ENCODE measurements at places on chromosomes 6 and 20.
A peak's percentile ranks its signal among the peaks of the same experiment; 100 is the strongest.

GRCh38 chr20:7702141-7702540, 238.1 kb downstream of the HAO1 start:
- no peak for DNase-seq

DNA sequence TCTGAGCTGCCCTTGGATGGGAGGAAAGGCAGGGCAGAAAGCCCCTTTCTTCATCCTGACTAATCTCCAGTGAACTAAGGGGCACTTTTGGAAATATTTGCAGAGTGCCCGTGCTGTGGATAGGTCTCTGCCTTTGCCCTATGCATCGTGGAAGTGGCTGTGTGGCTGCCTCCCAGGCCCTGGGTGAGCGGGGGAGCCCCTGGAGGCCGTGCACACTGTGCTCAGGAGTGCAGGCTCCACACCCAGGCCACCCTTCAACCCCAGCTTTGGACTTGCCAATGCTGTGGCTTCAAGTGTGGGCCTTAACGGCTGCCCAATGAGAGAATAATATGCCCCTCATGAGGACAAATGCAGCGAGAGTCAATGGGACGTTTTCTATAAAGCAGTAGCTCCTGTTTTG, 36.7 kb upstream of the ARMC2 start:
- DNase-seq: no peak

DNA sequence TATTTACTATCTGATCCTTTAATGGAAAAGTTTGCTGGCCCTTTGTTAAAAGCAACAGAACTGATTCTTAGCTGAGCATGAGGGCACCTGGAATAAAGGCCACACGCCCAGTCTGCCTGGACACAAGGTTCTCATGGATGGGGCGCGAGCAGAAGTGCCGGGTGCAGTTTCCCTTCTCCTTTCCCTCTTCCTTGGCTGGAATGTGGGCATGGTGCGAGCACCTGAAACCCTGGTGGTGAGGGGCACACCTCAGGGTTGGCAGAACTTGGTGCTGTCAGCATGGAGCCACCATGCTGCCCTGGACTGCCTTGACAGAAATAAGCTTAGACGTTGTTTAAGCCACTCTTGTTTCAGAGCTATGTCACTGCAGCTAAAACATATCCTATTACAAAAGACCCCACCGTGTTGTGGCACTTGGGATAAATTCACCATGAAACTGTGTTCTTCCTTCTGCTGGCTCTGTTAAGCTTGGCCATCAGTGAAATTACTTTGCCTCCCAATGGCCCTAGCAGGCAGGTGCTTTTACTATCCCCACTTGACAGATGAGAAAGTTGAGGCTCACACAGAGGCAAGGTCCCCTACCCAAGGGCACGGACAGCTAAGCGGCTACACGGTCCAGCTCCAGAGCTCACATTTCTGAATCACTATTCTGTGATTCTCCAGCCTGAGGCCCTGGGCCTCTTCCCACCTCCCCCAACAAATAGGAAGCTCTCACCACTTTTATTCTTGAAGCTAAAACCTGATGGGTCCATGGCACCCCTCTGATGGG, 115.9 kb downstream of the PREX1 start:
- DNase-seq: no peak

DNA sequence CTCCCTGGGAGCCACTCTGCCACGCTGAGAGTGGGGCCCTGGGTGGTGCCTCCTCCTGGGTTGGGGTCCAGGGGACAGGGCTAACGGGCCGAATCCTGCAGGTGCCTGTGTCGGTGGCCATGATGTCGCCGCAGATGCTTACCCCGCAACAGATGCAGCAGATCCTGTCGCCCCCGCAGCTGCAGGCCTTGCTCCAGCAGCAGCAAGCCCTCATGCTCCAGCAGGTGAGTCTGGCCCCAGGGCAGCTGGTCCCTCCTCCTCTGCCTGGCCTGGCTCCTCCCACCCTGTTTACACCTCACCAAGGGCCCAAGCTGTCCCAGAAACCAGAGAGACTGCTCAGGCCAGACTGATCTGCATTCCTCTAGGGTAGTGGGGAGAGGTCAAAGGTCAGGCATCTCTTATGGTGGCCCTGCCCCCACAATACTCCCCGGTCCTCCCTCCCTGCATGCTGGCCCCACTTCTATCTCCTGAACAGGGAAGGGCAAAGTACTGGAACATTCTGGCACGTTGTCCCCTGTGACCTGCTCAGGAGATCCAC, 38.6 kb downstream of the FOXP4 start:
- DNase-seq: no peak

DNA sequence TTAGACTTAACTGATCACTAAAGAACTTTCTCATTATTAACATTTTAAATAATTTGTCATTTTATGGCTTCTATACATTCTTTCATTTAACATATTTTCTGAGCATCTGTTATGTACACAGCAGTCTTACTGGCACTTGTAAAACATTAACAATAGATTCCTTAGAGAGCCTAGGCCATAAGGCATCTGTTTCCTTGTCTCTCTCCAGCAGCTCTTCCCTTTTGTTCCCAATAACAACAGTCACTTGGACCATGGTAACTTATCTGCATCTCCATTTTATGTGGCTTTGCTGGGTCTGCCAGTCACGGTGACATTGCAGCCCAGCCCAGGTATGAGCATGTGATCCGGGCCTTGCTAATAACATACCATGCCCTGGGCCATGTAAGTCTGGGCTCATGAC, 11.7 kb upstream of the TASP1 start:
- no peak for DNase-seq

DNA sequence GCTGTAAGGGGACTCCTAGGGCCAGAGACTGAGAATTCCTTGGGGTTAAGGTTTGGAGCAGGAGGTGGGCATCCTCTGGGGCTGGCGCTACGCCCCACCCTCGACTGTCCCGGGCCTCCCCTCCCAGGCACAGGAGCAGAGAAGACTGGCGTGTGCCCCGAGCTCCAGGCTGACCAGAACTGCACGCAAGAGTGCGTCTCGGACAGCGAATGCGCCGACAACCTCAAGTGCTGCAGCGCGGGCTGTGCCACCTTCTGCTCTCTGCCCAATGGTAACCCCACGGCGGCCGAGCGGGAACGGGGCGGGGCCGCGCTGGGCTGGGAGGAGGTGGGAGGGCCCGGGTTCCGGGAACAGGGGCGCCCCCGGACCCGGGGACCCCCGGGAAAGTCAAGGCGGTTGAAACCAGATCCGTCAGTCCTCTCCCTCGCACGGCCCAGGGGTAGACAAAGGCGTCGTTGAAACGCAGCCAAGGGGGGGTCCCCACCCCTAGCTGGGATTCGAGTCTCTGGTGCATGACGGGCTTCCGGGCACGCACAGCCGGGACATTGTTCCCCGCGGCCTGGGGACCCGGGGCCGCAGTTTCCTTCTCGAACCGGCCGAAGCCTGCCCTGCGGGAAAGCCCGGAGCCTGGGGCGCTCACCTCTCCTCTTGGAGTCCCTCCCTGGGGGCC, 844 bp downstream of the WFDC2 start:
- DNase-seq: no peak

DNA sequence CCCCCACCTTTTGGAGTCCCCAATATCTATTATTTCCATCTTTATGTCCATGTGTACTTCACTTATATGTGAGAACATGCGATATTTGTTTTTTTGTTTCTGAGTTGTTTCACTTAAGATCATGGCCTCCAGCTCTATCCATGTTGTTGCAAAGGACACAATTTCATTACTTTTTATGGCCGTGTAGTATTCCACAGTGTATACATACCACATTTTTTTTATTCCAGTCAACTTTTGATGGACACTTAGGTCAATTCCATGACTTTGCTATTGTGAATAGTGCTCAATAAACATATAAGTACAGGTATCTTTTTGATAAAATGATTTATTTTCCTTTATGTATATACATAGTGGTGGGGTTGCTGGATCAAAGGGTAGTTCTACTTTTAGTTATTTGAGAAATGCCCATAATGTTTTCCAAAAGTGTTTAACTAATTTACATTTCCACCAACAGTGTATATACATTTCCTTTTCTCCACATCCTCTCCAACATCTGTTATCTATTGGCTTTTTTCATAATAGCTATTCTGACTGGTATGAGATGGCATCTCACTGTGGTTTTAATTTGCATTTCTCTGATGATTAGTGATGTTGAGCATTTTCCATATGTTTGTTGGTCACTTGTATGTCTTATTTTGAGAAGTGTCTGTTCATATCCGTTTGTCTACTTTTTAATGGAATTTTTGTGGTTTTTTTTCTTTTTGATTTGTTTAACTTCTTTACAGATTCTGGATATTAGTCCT, 34.0 kb upstream of the COL10A1 start:
- no peak for DNase-seq

DNA sequence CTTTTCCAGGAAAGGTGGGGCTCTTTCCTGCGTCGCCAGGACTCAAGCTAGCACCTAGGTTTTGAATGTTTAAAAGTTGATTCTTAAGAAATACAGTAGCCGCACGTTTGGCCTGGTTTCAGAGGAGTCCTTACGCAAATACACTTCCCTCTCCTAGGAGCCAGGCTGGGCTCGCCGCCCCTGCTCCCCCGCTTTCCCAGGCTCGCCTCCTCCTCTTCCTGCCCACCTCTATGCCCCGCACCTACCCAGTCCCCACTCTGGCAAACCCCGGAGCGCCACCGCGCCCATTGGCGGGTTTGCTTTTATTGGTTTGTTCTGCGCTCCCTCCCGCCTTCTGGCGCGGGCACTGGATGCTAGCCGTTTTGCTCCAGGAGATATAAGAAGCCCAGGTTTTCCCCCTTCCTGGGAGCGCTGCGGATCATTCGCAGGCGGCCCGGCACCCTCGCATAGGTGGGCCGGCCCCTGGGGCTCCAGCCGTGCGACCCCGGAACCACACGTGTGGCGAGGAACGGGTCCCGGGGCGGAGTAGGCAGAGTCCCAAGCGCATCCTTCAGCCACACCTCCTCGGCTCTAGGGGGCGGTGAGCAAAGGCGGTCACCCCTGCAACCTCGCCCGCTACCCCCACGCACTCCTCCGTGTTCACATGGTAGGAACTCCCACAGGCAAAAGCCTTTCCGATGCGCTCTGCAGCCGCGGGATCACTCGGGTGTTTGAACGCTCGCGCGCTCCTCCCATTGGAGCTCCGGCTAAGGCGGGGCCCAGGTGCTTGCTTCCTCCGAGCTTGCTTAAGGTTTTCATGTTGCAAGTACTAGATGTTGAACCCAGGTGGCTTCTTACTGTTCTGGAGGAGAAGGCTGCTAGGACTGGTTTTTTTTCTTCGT, 119.0 kb downstream of the RTN4IP1 start:
- DNase-seq: peak; percentile 77

DNA sequence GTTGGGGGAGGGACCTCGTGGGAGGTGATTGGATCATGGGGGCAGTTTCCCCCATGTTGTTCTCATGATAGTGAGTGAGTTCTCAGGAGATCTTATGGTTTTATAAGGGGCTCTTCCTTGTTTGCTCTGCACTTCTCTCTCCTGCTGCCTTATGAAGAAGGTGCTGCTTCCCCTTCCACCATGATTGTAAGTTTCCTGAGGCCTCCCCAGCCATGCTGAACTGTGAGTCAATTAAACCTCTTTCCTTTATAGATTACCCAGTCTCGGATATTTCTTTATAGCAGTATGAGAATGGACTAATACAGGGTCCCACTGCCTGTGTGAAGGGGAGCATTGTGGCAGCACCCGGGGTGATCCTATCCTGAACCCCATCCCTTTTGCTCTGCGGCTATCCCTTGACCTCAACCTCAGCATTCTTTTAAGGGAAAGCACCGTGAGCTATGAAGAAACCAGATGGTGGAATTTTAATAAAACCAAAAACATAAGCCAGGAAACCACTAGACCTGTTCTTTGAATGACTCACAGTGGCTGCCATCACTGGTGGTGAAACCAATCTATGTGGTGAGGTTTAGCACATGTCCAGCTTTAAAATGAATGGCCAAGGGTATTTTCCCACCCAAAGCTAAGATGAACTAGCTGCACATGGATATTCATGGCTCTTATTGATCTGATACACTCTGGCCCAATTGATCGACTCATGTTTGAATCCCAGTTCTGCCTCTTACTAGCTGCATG, 62.2 kb downstream of the ZDHHC14 start:
- no peak for DNase-seq

GRCh38 chr20:35271073-35271882, 6.6 kb downstream of the MMP24OS start:
- DNase-seq: no peak

DNA sequence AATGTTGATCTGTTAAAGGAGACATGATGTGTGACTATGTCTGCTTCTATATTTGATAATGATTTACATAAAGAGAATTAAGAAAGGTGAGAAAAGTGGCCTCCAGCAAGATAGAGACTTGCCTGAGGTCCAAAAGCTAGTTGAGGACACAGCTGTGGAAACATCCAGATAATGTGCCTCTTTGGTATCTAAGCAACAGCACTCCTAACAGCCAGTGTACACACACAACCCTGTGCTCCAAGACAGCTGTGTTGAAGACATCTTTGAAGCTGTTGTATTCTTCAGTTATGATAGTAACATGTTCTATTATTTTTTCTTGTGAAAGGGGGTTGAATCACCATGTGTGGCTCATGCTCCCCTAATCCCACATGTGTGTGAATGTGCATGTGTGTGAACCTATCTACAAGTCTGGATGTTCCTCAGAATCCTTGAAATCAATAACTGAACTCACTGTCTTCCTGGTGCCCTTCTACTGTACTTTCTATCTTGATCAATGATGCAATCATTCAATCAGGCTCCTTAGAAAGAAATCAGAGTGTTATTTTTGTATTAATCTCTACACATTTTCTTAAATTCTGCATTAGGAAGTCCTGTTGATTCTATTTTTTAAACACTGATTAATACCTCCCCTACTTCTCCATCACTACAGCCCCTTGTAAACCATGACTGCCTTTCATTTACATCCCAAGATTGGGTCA, 116.7 kb upstream of the SSTR4 start:
- no peak for DNase-seq

DNA sequence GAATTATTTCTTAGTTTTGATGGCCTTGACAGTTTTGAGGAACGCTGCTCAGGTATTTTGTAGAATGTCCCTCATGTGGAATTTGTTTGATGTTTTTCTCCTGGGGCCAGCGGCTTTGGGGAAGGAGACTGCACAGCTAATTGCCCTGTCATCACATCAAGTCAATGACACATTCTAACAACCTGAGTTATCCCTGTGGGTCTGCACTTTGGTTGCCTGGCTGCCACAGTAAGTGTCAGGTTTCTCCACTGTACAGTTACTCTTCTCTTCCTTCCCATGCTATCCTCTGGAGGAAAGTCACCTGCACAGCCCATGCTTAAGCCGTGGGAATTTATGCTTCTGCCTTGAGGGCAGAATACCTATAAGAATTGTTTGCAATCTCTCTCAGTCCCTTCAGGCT, 1.4 kb upstream of the TREML4 start:
- no peak for DNase-seq

DNA sequence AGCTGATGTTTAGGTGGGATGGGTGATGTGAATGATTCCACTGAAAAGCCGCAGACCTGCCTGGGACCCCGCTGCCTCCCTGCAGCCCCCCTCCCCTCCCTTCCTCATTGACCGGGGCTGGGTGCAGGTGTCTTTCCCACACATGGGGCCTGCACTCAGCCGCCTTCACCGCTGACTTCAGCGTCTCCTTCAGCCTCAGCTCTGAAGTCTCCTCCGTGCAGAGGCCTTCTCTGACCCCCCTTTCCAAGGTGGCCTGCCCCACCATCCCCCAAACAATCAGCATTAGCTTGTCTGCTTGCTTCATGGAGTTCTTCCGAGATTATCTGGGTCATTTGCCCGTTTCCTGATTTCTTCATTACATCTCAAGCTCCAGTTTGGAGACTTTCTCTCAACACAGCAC, 140.7 kb downstream of the SMOC2 start:
- DNase-seq: no peak

- no peak for DNase-seq
Measured at GRCh38 chr6:167543602-167544497, 219.0 kb downstream of the TTLL2 start.

GRCh38 chr6:12963567-12963966, 247.0 kb downstream of the PHACTR1 start:
- DNase-seq: no peak
